Activated CD4-positive, alpha-beta T cell treated with anti-CD3 and anti-CD28 coated beads for 36 hours (primary cell): ENCODE measurements at places on chromosomes 7 and 10. TPM values are rescaled to one million over a fixed set of nuclear protein-coding genes. Genes with fewer than 3 reads are reported as not detected.

The FIGNL1 gene
- 46.9 TPM for total RNA-seq

The OR13A1 gene
- not detected for total RNA-seq

The STEAP1 gene
- total RNA-seq, result 0.69 TPM

The CTNNA3 gene
- total RNA-seq, result not detected

The GPR37 gene
- not detected for total RNA-seq

The ZNF467 gene
- total RNA-seq, result 0.25 TPM

The GIMAP8 gene
- 9.6 TPM for total RNA-seq

DNA sequence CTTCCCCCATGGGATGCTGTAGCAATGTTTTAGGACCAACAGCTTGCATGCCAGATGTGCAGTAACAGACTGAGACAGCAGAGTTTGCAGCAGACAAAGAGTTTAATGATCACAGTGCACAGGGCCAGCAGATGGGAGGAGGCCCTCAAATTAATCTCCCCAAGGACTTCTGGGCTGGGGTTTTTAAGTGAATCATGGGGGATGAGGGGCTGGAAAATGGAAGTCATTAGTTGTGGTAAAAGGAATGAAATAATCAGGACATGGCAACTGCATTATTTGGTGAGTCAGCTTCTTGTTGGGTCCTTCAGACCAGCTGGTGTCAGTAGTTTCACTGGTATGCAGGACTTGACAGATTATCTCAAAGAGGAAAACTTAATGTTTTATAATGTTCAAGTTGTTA is 12.6 kb upstream of the NRBF2 start:
- no peak overlapping the region for H3K27ac ChIP-seq
- no peaks in the 10 kb centered on the region for H3K4me1 ChIP-seq
- H3K27me3 ChIP-seq, result no peaks in the 10 kb centered on the region
- DNase-seq, result no peak
- H3K36me3 ChIP-seq, result no peaks in the 10 kb centered on the region

DNA sequence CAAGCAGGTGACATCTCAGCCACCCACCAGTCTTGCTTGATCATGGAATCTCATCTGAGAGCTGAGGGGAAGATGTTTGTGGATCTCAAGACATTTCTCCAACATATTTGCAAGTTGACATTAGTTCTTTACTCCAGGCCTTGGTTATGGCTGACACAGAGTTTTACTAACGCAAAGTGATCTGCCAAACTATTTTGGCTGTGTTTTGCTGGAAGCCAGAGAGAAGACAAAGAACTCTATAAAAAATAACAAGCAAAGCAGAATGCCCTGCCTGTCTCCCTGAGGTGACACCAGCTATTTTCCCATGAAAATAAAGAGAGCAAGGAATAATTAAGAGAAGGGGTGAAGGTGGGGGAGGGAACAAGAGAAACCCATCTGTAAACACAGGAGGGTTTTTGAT is 286.4 kb downstream of the WDR11 start:
- H3K36me3 ChIP-seq, result no peaks in the 10 kb centered on the region
- no peaks in the 10 kb centered on the region for H3K27me3 ChIP-seq
- no peaks in the 10 kb centered on the region for H3K4me1 ChIP-seq
- H3K4me3 ChIP-seq, result no peak overlapping the region
- H3K27ac ChIP-seq, result no peak overlapping the region
- no peak for DNase-seq

DNA sequence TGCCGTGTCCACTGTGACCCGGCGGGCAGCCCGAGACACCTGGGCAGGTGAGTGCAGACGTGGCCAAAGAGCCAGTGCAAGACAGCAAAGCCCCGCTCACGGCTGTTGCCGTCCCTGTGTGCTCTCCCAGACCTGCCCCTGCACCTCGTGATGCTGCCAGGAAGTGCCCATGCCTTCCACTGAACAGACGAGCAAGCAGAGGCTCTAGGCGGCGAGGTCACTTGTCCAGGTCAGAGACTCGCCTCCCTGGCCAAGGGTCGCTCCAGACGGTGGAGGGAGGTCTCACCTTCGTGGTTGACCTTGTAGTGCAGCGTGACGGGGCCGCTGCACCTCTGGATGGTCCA is 78.2 kb upstream of the GNA12 start:
- H3K36me3 ChIP-seq, result peaks cover 53% of the 10 kb centered on the region
- H3K27me3 ChIP-seq, result no peaks in the 10 kb centered on the region
- H3K27ac ChIP-seq, result no peak overlapping the region
- H3K4me3 ChIP-seq, result no peak overlapping the region
- H3K4me1 ChIP-seq, result no peaks in the 10 kb centered on the region

DNA sequence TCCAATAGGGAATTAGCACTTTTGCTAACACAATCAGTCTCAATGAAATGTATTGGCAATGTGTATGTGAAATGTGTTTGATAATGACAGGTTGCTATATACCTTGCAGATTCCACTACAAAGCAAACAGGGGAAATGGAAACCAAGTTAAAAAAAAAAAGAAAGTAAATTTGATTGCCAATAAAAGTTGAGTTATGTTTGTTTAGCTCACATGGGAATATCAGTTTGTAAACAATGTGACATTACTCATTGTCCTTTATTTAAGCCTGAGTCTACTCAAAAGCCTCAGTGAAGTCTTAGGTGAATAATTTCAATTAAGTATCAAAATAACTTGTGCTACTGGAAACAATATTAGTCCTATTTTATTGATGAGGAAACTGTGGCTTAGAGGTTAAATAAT is 285.2 kb downstream of the CACNA2D1 start:
- H3K27ac ChIP-seq, result no peak overlapping the region
- H3K36me3 ChIP-seq, result no peaks in the 10 kb centered on the region
- no peak for DNase-seq

DNA sequence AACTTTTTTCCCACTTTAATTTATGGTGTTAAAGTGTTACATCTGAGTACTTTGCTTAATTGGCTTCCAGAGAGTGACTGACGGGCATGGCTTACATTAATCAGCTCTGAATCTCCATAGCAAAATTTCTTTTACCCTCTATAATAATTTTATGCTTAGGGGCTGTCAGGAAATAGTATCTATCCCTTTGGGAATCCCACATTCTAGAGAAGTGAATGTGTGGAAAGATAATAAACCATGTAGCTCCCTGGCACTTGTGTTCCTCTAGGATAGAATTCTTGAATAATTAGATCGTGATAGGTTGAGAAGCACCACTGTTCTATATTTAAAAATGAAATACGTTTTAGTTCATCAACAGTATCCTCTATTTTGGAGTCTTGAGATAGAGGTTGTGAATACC is 89.6 kb downstream of the DNAJB9 start:
- H3K4me3 ChIP-seq, result no peak overlapping the region
- no peak overlapping the region for H3K27ac ChIP-seq
- no peaks in the 10 kb centered on the region for H3K36me3 ChIP-seq
- H3K4me1 ChIP-seq, result no peaks in the 10 kb centered on the region
- DNase-seq, result no peak
- peaks cover 5% of the 10 kb centered on the region for H3K27me3 ChIP-seq

- no peak overlapping the region for H3K4me3 ChIP-seq
- no peaks in the 10 kb centered on the region for H3K36me3 ChIP-seq
- peaks cover 6% of the 10 kb centered on the region for H3K4me1 ChIP-seq
- no peak overlapping the region for H3K27ac ChIP-seq
Measured at GRCh38 chr7:98054585-98054984, 52.1 kb upstream of the LMTK2 start.

DNA sequence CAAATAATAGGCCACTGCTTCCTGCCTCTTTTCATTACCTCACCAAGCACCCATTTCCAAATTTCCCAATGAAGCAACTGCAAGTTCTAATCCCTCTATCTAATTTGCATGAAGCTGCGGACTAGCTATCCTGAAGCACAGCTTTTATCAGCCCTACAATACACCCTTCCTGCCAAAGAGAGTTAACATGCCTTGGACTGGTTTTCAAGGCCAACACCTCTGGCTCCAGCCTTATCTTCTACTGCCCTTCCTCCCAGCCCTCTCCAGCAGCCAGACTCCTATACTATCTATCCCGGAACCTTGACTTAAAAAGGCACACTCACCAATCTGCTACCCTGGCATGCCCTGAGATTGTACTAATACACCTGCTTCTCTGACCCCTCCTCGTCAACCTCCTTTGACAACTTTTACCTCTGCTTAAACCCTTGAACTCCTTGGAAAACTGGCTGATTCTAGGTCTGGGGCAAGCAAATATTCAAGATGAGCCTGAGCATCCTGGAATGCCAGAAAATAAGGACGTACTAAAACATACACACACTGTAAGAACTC is 73.4 kb downstream of the SGMS1 start:
- no peaks in the 10 kb centered on the region for H3K27me3 ChIP-seq
- H3K4me1 ChIP-seq, result peaks cover 24% of the 10 kb centered on the region
- H3K4me3 ChIP-seq, result no peak overlapping the region

DNA sequence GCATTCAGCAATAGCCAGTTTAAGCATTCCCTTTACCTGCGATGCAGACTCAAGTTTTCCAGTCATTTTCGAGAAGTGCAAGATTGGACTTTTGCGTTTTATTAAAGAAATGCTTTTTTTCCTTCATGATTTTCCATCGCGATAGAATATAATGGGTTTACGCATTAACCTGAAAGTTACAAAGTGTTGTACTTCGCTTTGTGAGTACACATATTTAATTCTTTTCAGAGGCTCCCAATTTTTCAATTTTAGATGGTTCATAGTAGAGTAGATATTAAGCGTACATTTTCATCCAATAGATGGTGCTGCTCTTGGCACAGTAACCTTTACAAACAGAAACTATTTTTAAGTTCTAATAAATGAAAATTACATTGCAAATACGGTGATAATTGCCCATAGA is 1.3 kb downstream of the PTPRZ1 start:
- H3K36me3 ChIP-seq, result no peaks in the 10 kb centered on the region
- no peak overlapping the region for H3K27ac ChIP-seq
- peaks cover 4% of the 10 kb centered on the region for H3K4me1 ChIP-seq
- peaks cover 35% of the 10 kb centered on the region for H3K27me3 ChIP-seq
- H3K4me3 ChIP-seq, result no peak overlapping the region
- DNase-seq, result no peak

DNA sequence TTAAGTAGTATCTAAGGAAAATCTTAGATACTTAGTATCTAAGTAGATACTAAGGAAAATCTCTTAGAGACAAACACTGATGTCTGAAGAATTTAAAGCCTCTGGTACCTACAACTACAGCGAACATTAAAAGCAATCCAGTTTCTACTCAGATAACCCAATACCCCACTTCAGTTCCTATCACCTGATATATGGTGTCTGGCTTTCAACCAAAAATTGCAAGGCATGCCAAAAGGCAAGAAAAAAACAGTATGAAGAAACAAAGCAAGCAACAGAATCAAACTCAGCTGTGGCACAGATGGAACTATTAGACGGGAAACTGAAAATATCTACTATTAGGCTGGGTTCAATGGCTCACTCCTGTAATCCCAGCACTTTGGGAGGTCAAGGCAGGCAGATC is 31.1 kb downstream of the ARHGAP12 start:
- H3K27ac ChIP-seq, result no peak overlapping the region
- H3K4me1 ChIP-seq, result peaks cover 43% of the 10 kb centered on the region
- no peak for DNase-seq
- no peak overlapping the region for H3K4me3 ChIP-seq

DNA sequence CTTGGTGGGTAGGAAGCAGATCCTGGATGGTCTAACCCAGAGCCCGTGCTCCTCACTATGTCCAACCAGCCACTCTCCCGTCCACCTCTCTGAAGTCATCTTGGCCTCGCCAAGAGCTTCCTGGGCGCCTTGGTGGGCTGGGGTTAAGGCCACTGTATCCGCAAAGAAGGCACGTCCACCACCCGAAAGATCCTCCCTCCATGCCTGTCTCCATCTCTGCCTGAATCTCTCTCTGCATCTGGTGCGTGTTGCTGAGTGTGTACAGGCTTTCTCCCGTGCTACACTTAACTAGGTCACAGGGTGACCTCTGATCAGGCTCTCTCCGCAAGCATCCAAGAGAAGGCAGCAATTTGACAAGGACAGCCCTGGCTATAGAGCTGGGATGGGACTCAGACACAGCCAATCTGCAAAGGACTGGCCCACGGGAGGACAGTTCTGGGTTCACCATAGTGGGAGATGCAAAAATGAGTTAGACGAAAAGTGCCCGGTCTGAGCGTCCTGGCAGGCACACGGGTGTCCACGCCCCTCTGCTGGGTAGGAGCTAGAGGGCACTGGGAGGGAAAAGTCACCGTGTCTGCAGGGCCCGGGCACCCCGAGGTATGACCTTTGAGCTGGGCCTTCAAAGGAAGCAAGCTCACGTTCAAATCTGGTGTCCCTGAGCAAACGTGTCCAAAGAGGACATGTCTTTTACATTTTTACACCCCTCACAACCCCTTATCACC is 9.4 kb upstream of the RFC2 start:
- no peaks in the 10 kb centered on the region for H3K36me3 ChIP-seq
- H3K27me3 ChIP-seq, result no peaks in the 10 kb centered on the region
- no peak overlapping the region for H3K4me3 ChIP-seq
- DNase-seq, result no peak
- H3K4me1 ChIP-seq, result no peaks in the 10 kb centered on the region
- no peak overlapping the region for H3K27ac ChIP-seq

DNA sequence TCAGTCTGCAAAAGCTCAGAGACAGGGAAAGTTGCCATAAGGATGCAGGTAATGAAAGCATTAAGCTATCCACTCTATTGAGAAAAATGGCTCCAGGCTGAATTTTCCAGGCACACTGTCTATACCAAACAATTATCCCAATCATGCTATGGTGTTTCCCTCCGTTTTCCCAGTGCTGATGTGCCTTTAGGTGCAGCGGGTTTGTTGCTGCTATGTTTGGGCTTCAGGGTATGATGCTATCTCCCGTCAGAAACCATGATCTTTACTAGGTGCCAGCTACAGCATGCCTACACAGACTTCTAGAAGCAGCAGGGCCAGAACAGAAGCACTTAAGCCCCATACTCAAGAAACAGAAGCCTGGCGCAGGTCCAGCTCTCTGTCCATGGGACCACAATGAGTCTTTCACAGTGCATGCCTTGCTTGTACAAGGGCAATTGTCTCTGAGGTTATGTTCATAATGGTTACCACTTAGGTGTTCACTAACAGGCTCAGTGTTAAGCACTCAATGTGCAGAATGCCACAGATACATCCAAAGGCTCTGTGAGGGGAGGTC is 19.4 kb downstream of the STEAP1B start:
- no peak overlapping the region for H3K4me3 ChIP-seq
- peaks cover 3% of the 10 kb centered on the region for H3K4me1 ChIP-seq
- no peak for DNase-seq
- H3K36me3 ChIP-seq, result no peaks in the 10 kb centered on the region
- H3K27ac ChIP-seq, result no peak overlapping the region

- no peak overlapping the region for H3K4me3 ChIP-seq
- H3K27ac ChIP-seq, result no peak overlapping the region
- peaks cover 27% of the 10 kb centered on the region for H3K4me1 ChIP-seq
- peaks cover 45% of the 10 kb centered on the region for H3K36me3 ChIP-seq
- DNase-seq, result no peak
Measured at GRCh38 chr7:77823787-77824186, 25.2 kb downstream of the PHTF2 start.

DNA sequence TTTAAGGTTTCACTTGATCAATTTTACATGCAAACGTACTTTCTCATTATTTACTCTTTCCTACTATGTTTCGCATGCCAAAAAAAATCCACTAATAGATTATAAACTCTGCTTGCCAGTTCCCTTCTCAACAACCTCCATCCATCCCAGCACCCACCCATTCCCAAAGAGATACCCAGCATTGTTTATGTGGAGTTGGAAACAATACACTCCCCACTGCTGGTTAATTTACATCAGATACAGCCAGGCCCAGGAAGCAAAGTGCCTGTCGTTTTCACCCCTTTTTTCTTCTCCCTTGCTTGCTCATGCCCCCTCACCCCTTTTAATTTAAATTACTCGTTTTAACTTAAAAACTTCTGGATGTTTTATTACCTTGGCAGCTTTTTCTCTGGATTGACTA is 59.9 kb downstream of the HIBADH start:
- DNase-seq, result no peak
- no peak overlapping the region for H3K27ac ChIP-seq
- H3K4me3 ChIP-seq, result no peak overlapping the region
